ENCODE measurements at places on chromosomes 5 and 9.
A peak's percentile ranks its signal among the peaks of the same experiment; 100 is the strongest.

GRCh38 chr9:133671371-133671770, 35.2 kb downstream of the DBH start:
- no peak for DNase-seq

- DNase-seq, result no peak
These were observed 59.7 kb downstream of the GPR21 start for GRCh38 chr9:123093141-123093540.

- DNase-seq, result no peak
These were observed 51.4 kb downstream of the NDUFAF2 start for GRCh38 chr5:60996368-60996767.

DNA sequence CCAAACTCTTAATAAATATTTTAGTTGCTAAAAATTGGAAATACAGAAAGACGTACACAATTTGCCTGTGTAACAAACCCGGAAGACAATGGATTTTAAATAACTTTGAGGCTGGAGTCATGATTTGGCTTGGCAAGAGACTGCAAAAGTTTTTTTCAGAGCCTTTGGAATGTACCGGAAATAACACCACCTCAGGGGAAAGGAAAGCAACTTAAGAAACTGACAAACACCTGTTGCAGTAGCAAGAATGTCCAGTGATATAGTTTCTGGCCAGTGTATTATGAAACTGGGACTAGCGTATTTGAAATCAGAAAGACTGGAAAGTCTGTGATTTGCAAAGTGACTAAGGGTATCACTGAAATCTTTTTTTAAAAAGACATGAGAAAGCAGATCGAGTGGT, 842 bp downstream of the MUSK start:
- no peak for DNase-seq

DNA sequence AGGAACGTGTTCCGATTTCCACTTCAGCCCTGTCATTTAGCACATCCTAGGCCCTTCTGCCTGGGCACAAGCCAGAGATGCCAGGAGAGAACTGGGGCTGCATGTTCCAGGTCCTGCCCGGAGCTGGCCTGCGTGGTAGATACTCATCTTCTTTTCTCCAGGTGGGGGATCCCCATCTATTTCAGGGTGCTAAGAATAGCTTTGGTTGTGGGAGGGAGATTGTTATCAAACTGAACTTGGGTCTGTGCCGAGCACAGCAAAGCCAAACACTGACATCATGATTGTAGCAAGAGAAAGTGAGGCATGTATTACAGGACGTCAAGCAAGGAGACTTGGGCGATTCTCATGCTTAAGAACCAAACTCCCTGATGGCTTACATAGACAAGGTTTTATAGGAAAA, 18.2 kb downstream of the C9orf153 start:
- DNase-seq, result peak; percentile 21

DNA sequence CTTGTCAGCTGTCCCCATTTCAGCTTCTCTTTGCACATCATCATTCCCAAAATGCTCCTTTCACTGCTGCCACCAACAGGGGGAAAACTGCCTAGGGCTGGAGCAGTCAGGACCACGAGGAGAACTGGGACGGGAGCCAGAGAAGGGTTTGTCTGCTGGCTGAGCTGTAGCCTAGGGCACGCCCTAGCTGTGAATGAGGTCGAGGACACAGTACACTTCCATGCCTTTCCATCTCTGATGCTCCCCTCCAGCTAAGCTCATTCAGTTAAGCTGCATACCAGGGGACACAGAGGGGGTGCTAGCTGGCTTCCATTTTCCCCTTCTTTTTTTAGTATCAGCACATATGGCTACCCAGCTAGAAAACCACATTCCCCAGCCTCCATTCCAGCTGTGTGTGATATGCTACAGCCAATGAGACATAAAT, 64.7 kb downstream of the STK10 start:
- DNase-seq, result no peak

GRCh38 chr5:123803359-123803758, 291.4 kb downstream of the CSNK1G3 start:
- no peak for DNase-seq

- peak; percentile 76 for DNase-seq
These were observed 90.6 kb downstream of the ANXA2R start for GRCh38 chr5:42949348-42950115.

- no peak for DNase-seq
These were observed 148.5 kb upstream of the MRPS30 start for GRCh38 chr5:44660251-44660650.

GRCh38 chr9:126738553-126738952, 66.3 kb upstream of the ZBTB43 start:
- no peak for DNase-seq

DNA sequence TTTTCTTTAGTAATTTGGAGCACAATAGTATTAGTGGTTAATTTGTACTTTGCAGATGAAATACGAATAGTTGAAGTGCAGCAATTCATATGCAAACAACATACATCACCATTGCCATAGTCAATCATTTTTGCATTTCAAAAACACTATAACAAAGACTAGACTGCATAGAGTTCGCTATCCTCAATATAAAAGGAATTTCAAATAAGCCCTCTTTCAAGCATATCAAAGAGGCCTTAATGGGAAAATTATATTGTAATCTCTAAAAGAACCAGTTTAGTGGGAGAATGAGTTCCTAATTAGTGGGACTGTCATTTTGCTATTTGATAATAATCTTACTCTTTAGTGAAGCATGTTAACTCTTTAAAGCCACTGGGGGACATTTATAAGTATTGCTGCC, 2302.3 kb upstream of the C9orf72 start:
- no peak for DNase-seq

- DNase-seq, result peak; percentile 10
These were observed 39.9 kb upstream of the PAM start for GRCh38 chr5:102715082-102715807.

- DNase-seq, result no peak
These were observed 123.1 kb downstream of the DROSHA start for GRCh38 chr5:31408814-31409213.

- peak; percentile 80 for DNase-seq
These were observed 84.4 kb upstream of the SPIN1 start for GRCh38 chr9:88303721-88304451.

GRCh38 chr9:79671558-79671957, 99.8 kb downstream of the TLE4 start:
- DNase-seq, result no peak

DNA sequence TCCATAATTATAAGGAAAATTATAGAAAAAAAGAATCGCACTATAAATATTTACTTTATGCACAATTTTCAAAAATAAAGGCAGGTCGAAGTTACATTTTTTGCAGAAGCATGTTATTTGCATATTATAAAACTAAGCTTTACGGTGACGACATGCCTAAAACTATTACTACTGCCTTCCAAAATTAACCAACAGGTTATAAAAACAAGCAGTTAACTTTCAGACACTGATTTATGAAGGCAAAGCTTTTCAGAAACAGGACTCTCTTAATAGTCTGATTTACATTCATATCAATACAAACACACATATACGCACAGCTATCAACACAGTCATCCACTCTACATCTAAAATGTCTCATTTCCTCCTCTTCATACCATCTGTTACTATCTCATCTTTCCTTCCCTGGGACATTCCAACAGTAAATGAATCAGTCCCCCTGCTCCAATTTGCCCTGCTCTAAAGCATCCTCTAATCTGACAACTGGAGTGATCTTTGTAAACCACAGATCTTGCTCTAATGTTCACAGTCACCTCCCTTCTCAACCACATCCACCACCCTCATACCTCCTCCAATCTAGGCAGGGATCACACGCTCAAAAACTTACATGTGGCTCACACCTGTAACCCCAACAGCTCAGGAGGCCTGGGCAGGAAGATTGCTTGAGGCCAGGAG, 21.6 kb downstream of the FBXW11 start:
- DNase-seq, result peak; percentile 69

DNA sequence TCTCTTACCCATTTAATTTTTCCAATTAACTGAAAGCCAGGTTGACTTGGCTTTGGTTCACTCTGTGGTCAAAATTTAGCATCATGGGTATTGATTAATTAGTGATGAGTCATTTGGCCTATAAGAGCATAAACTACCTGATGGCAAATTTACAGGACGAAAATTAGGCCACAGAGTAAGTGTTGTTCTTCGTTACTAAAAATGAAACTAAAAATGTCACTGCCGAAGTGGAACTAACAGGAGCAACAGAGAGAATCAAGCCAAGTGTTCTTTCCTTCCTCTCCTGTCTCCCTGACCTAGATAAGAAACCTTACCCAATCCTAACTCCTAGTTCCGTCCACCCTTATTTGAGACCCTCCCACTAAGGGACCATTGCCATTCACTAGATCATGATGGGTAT, 176.9 kb downstream of the RAB3C start:
- DNase-seq, result no peak

GRCh38 chr5:16791036-16791705, 144.9 kb downstream of the MYO10 start:
- DNase-seq, result no peak

GRCh38 chr9:133528876-133529241, 4.1 kb upstream of the MYMK start:
- DNase-seq, result no peak

GRCh38 chr9:93673021-93673838, 96.8 kb downstream of the PHF2 start:
- DNase-seq, result peak; percentile 5
